Smooth muscle cell of the brain vasculature (primary cell): ENCODE measurements at places on chromosomes 7 and 10.

DNA sequence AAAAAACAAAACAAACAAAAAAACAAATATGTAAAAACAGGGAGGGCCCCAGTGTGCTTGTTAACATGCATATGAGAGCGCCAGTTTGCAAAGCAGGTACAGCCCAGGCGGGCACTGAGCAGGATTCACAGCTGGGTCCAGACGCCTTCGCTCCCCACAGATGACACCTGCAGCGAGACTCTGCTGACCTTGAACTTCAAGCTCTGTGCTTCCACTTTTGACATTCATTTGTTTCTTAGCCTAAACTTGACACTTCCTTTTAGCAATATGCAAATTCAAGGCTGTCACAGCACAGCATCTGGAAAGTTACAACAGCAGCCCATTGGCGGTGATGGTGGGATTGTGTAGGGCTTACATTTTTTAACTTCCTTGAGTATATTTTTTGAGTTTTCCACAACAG is 88.8 kb upstream of the TNS3 start:
- no peak for DNase-seq

DNA sequence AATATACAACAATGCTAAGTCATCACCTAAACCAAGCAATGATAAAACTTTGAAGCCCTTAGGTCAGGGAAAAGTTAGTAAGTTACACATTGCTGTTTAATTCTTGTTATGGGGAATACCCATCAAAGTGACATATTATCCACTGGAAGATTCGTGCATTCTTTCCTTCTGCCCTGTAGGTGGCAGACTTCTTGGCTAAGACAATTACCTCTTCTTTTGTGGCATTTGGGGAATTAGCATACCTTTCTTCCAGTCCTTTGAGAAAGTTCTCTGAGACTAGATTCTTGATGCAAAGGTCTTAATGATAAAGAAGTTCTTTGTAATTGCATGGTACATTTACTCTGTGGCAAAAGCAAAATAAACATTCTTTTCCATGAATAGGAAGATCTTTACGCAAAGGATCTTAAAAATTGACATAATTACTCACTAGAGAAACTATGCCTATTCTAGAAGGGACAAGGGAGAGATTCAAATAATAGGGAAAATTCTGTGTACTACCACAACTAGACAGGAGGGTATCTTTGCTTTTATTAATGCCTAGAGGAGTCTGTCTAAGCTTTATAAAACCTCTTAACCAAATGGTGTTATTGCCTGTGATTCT is 395.9 kb downstream of the GRM8 start:
- no peak for DNase-seq

DNA sequence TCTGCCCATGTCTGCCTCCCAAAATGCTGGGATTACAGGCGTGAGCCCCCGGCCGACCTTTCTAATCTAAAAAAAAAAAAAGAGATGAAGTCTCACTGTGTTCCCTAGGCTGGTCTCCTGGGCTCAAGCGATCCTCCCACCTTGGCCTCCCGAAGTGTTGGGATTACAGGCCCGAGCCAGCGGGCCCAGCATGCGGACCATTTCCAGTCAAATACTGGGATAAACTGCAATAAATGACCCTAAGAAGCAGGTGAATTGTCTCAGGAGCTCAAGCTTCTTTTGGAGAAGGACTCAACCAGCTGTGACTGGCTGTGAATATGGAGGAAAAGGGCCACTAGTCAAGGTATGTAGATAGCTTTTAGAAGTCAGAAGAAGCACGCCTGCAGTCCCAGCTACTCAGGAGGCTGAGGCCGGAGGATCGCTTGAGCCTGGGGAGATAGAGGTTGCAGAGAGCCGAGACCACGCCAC is 550 bp upstream of the CREM start:
- DNase-seq = no peak

DNA sequence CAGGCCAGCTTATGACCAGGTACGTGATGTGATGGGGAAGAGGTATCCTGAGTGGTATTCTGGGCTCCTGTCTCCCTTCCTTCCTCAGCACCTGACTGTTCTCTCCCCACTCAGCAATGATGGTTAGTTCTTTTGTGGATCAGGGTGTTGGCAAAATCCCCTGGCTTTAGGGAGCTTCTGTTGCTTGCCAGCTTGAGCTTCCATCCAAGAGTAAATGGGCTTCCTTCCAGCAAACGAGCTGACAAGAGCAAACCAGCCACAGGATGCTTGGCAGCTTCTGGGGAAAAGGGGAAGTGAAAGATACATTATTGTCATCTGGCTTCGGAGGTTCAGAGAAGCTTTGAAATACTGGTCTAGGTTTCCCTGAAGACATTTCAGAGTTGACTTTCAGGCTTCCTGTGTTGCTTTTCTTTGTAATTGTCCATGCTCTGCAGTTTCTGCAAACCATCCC is 5.2 kb downstream of the DUSP5 start:
- DNase-seq = no peak

- DNase-seq = no peak
These were observed 10.4 kb upstream of the ZNF485 start for GRCh38 chr10:43595739-43596298.

GRCh38 chr7:5541087-5541992 is 117.7 kb upstream of the TNRC18 start:
- no peak for DNase-seq
